ENCODE measurements at places on chromosomes 7 and 10.

DNA sequence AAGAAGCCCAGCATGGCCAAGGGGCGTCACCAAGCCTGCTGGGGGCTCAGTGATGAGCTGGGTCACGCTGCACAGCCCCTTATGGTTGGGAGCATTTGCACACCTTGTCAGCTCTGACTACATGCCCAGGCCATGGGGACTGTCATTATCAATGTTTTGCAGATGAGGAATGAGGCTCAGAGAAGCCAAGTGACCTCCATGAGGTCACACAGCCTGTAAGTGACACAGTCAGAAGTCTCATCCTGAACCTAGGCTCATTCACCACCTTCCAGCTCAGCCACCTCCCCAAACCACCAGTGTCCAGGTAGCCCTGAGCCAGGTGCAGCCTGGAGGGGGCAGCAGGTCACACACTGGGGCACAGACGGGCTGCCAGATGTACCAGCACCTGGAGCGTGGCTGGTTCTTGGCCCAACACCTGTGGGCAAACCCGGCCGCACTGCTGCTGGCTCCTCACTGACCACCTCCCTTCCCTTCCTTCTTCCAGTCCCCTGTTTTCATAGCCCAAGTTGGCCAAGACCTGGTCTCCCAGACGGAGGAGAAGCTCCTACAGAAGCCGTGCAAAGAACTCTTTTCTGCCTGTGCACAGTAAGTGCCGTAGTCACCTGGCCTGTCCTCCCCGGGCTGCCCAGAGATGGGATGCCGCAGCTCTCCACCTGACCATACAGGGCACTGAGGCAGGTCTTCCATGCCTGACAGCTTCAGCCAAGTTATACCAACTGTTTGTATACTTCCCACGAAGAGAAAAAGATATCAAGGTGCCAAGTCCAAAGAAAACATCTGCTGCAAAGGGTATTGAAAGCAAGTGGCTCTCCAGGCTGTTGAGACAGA, 119.6 kb downstream of the RGS10 start:
- no peaks in the 10 kb centered on the region for H3K27me3 ChIP-seq
- H3K4me1 ChIP-seq = peaks cover 9% of the 10 kb centered on the region
- H3K4me3 ChIP-seq = no peak overlapping the region
- no peak overlapping the region for H3K27ac ChIP-seq
- no peak for DNase-seq

DNA sequence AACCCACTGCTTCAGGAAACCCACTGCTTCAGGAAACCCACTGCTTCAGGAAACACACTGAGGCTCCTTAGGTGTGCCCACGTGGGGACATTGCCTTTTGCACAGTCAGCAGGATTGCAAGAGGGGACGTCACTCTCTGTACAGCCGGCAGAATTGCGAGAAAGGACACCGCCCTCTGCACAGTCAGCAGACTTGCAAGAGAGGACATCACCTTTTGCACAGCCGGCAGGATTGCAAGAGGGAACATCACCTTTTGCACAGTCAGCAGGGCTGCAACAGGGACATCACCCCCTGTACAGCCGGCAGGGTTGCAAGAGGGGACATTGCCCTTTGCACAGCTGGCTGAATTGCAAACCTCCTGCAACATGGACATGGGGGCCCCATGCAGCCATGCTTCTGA, 407.6 kb downstream of the GLRX3 start:
- H3K4me3 ChIP-seq = no peak overlapping the region
- no peaks in the 10 kb centered on the region for H3K36me3 ChIP-seq
- peaks cover 5% of the 10 kb centered on the region for H3K4me1 ChIP-seq

DNA sequence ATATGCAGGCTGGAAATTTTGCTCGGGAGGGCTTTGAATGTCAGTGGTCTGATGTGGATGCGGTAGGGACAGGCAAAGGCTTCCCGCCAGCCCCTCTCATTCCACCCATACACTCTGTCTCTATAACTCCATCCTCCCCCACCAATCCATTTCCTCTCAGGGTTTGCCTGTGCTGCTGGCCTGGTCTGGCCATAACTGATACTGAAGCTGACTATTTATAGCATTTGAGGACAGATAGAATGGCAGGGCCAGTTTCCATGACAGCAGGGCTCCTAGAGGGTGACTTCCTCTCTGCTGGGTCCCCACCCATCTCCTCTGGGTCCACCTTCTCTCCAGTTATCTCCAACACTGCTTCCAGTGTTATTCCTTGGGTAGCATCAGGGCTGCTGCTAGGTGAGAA, 6.6 kb upstream of the PDLIM1 start:
- DNase-seq = no peak
- H3K4me3 ChIP-seq = peak overlapping the region; percentile 16
- peaks cover 9% of the 10 kb centered on the region for H3K27me3 ChIP-seq

- DNase-seq = no peak
- H3K27me3 ChIP-seq = no peaks in the 10 kb centered on the region
- no peak overlapping the region for H3K27ac ChIP-seq
- no peaks in the 10 kb centered on the region for H3K36me3 ChIP-seq
These were observed 85.2 kb downstream of the SORBS1 start for GRCh38 chr10:95475827-95476468.

- no peak overlapping the region for H3K27ac ChIP-seq
- H3K4me3 ChIP-seq = no peak overlapping the region
- no peak for DNase-seq
These were observed 2.1 kb downstream of the TBX20 start for GRCh38 chr7:35251606-35252310.
